ENCODE measurements at places on chromosomes 1 and 21.

DNA sequence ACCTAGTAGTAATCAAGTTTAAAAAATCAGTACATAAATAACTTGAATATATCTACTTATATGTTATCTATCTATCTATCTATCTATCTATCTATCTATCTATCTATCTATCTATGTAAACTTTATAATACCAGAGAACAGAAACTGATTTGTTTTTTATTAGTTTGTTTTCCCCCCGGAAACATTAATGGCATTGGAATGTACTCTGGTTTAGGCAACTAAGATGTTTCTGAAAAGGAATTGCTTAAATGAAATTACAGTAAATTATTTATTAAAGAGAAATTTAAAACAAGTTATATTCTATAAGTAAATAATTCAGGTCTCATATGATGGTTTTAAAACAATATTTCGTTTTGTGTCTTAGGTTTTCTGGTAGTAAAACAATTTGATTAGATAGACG is 681.0 kb upstream of the ADAMTS5 start:
- no peak for DNase-seq

DNA sequence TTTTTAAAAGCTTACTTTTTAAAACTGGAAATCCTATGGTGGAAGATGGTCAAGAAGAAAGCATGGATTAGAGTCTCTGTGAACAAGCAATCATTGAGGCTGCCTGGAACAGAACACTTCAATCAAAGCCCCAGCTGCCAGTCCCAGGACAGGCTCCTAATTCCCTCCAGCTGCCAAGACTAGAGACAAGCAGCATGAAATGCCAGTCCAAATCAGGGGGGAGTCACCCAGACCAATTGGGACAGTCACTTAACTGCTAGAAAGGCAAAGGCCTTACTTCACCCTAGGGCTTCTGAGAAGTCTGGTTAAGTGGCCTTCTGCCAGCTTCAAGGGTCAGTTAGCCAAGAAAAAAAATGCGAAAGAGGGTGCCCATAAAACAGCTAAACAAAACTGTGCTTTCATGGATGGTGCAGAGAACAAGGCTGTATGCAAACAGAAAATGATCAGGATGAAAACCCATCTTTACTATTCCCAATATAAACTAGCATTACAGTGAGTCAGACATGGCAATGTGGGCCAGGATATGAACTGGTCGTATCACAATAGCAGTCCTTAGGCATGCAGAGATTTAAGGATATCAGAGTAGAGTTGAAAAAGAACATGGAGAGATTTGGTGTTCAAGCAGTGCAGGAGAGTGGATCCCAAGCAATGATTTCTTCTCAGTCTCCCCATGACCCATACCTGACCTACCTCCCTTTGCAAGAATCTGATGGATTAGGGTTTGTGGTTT is 31.0 kb upstream of the MAN1A2 start:
- DNase-seq: no peak

GRCh38 chr1:56562891-56563452 is 16.4 kb downstream of the PLPP3 start:
- no peak for DNase-seq

GRCh38 chr1:209651138-209651587 is 1.1 kb downstream of the LAMB3 start:
- DNase-seq: peak; percentile 43

DNA sequence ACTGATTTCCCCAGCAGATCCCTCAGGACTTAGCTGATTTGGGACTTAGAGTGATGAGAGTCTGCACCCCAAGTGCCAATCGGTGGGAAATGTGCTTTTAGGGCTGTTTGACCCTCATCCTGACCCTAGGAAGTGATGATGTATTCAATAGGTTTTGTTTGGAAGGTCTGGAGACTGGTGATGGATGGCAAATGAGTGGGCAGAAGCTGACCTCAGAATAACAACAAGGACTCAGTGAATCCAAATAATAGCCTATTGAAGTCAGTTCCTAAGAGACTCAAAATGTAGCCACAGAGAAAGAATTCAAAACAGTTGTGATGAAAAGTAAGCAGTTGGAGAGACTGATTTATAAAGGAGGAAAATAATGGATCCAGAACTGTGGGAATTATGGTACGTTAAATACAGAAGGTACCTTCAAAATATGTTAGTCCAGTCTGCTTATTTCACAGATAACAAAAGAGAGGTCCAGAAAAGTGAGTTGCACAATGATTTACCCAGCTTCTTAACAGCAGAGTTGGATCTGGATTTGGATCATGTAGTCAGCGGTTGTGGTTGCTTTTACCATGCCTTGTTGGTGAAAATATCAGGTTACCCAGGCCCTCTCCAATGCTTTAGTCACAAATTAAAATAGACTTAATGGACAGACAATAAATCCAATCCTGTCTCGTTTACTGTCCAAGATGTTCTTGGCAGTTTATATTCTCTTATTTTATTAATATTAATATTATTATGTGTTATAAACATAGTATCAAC is 123.0 kb upstream of the PTBP2 start:
- DNase-seq: no peak

DNA sequence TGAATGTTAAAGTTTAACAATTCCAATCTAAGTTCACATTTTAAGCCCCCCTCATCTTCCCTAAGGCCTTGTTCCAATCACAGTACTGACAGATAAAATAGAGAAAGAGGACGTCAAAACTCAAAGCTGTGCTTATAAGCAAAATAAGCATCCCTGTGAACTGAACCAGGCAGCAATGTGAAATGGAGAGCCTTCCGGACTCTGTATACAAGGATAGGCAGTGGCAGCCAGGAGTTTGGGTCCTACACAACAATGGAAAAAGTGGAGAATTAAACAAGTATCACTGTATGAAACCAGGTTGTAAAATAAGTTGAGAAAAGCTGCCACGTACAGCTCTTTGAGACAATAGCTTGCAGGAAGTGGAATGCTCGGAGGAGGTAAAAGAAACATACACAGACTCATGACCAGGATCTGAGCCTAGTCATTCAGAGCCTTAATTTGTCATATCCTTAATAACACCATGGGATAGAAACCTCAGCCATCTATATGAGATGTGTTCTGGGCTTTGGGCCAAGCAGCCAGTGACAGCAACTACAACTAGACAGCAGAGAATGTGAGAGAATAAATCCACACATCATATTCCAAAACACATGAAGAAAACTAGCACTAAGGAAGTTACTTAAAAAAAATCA is 55.2 kb upstream of the PALMD start:
- no peak for DNase-seq

Measured in SW 1271 (cell line).